Activated naive CD4-positive, alpha-beta T cell treated with anti-CD3 and anti-CD28 coated beads for 36 hours (primary cell): ENCODE measurements at places on chromosomes 7 and 10. TPM values are rescaled to one million over a fixed set of nuclear protein-coding genes. Genes with fewer than 3 reads are reported as not detected.
A peak's percentile ranks its signal among the peaks of the same experiment; 100 is the strongest.

GRCh38 chr7:24741679-24742505, 15.4 kb downstream of the GSDME start:
- DNase-seq, result no peak

DNA sequence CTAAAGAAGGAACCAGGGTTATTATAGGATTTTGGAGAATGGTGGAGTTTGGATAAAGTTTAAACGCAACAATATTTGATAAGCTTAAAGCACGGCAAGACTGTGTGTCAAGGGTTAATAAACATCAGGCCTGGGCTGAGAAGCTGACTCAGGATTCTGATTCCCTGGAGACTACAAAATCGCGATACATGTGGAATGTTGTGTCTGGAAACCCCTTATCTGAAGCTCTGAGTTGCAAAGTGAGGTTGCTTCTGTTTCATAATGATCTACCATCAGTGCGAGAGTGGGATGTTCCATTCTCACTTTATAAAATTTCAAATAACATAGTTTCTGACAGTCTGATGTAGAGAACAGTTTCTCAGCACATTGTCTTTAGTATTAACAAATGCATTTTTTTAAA, 7.8 kb downstream of the C1GALT1 start:
- DNase-seq, result no peak

GRCh38 chr10:46019569-46020343, 10.7 kb downstream of the NCOA4 start:
- peak; percentile 33 for DNase-seq

DNA sequence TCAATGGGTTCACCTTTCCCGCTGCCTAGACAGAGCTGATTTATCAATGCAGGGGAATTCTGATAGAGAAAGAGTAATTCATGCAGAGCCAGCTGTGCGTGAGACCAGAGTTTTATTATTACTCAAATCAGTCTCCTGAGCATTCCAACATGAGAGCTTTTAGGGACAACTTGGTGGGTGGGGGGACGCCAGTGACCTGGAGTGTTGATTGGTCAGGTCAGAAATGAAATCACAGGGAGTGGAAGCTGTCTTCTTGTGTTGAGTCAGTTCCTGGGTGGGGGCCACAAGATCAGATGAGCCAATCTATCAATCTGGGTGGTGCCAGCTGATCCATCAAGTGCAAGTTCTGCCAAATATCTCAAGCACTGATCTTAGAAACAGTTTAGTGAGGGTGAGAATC, 99.0 kb upstream of the CAV2 start:
- no peak for DNase-seq

- no peak for DNase-seq
Observed at GRCh38 chr7:41149576-41149975, 553.3 kb downstream of the INHBA start.

The CHAT gene
- not detected for total RNA-seq

The PTPRN2 gene
- total RNA-seq, result 0.62 TPM

The PRSS37 gene
- not detected for total RNA-seq

The SPDYE6 gene
- total RNA-seq, result not detected

The FEZF1 gene
- total RNA-seq, result not detected

The IKZF5 gene
- 16.2 TPM for total RNA-seq

The CYTH3 gene
- 1.1 TPM for total RNA-seq

The OPN4 gene
- not detected for total RNA-seq
